ENCODE measurements at places on chromosomes 12 and 14. TPM values are rescaled to one million over a fixed set of nuclear protein-coding genes. Genes with fewer than 3 reads are reported as not detected.
A peak's percentile ranks its signal among the peaks of the same experiment; 100 is the strongest.

DNA sequence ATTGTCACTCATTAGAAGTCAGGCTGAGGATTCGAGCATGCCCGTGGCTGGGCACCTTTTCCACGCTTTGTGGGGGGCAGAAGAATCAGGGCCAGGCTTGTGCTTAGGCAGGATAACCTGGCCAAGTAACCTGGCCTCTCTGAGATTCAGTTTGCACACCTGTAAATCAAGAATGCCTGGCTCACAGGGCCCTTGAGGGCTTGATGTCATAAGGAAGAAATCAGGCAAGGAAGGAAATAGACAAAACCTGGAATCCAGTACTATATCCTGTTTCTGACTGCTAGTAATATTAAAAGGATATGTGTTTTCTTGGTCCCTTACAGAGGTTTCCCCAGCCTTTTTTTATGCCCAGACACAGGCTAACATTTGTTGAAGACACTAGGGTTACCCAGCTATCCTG lies 91.9 kb downstream of the SAMD4A start:
- no peak for DNase-seq

DNA sequence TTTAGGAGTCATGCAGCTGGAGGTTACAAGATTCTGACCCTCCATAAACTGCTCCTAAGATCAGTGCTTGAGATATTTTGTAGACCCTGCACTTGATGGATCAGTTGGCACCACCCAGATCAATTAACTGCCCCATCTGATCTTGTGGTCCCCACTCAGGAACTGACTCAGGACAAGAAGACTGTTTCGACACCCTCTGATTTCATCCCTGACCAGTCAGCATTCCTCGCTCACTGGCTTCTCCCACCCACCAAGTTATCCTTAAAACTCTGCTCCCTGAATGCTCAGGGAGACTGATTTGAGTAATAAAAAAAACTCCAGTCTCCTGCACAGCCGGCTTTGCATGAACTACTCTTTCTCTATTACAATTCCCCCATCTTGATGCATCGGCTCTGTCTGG lies 360.2 kb downstream of the GALC start:
- DNase-seq = no peak

- no peak for DNase-seq
Measured at GRCh38 chr14:41385797-41386196, 220.9 kb upstream of the LRFN5 start.

GRCh38 chr14:64914237-64915028 lies at the start of gene CHURC1:
CHURC1 (plus strand) TSS chr14:64914455; CDS start chr14:64914496, 41 bp downstream.
- DNase-seq = peak; percentile 97

DNA sequence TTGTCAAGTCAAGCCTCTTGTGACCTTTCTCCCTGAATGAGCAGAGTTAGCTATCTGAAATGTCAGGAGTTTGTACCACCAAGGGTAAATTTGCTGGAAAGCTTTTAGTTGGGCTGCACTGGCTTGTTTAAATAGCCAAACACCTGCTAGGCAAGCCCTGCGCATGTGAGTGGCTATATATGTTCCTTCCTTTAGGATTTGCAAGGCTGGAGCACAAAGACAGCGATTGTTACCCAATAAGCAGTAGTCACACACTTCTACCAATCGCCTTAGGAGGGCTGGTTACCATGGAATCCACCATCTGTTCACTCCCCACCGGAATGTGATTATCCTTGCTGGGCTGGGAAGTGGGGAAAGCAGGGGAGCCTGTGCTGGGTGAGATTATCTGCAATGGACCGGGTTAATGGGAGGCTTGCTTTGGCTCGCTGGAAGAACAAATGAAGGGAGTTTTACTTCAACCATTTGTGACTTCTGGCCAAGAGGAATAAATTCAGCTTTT lies 102.5 kb downstream of the FGD4 start:
- no peak for DNase-seq

DNA sequence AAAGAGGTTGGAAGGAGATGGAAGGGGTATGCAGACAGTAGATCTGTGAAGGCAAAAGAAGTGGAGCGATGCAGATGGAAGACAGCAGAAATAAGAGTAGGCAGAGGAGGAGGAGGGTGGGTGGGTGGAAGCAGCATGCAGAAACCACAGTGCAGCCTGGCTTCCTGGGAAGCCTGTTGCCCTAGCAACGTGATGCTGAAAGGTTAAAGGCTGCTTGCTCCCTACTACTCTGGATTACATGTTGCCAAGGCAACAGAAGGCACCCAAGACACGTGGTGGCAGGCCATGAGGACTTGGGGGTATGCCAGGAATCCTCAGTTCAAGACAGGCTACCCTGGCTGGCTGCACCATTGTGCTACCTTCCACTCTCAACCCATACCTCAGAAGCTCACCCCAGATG lies 129.6 kb downstream of the GRIN2B start:
- no peak for DNase-seq

DNA sequence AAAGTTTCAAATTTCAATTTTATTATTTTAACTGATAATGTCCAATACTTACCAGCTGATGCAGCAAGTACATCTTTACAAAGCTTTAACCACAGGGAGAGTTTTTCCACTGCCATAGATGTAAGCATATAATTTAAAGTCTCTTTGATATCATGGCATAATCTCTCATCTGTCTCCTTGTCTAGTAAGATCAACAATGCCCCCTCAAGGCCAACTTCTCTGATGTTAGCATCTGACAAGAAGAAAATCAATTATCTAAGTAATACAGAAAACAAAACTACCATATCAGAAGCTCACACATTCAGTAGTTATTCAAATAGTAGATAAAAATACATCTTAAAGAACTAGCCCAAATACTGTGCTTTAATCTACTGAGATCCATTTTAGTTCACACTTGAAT lies 94.2 kb downstream of the HEATR5A start:
- DNase-seq = no peak

The ZNF705A gene
- not detected for total RNA-seq

The TCL1B gene
- not detected for total RNA-seq

The KRT3 gene
- total RNA-seq = not detected

The TDP1 gene
- total RNA-seq = 10.6 TPM
